ENCODE measurements at places on chromosomes 5 and 9.

- DNase-seq, result no peak
These were observed 203.7 kb downstream of the NXNL2 start for GRCh38 chr9:88738709-88739108.

GRCh38 chr9:1331546-1332038 is 281.4 kb downstream of the DMRT2 start:
- DNase-seq, result no peak

GRCh38 chr5:56422076-56422762 is 189.1 kb upstream of the ANKRD55 start:
- no peak for DNase-seq

DNA sequence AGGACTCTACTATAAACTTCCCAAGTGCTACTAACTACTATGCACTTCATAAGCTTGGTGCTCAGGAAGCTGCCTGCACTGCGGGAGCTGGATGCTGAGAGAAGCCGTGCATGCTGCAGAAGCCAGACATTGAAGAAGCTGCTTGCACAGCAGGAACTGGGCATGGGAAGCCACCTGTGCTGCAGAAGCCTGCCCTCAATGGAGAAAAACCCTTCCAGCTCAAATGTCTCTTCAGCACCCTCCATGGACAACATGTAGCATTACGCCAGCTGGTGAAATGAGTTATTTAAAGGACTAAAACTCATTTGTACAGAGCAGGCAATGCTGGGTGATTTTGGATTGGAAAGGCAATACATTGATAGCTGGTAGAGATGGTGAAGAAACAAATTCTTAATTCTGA is 247.2 kb downstream of the KIF4B start:
- DNase-seq, result no peak

- DNase-seq, result no peak
These were observed 51.7 kb downstream of the LPAR1 start for GRCh38 chr9:110986529-110986928.

DNA sequence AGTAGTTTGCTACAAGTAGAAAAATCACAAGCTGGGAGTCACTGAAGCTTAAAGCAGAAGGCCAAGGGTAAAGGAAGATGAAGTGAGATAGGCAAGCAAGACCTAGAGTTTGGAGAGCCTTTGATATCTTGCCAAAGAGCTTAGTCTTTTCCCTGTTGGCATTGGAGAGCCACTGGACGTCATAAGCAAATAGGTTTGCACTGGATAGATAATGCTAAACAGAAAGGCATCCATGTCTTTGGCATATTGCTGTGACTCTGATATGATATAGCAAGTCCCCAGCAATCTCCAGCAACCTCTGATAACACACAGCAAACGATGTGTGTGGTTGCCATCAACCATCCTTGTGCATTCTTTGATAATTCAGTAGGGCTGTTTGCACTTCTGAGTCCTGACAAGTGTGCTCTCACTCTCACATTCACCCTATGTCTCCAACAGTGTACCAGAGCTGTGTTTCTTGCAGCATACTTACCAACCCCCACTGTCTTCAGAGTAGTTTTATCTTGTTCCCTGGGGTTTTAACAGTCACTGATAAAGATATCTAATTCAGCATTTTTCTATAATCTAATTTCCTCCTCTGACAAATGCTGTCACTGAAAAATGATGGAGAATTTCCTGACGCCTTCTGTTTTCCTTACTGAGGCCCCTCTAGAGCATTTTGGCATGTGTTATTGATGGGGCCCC is 16.9 kb upstream of the FREM1 start:
- DNase-seq, result no peak

GRCh38 chr5:43358301-43358700 is 45.1 kb upstream of the HMGCS1 start:
- DNase-seq, result no peak

DNA sequence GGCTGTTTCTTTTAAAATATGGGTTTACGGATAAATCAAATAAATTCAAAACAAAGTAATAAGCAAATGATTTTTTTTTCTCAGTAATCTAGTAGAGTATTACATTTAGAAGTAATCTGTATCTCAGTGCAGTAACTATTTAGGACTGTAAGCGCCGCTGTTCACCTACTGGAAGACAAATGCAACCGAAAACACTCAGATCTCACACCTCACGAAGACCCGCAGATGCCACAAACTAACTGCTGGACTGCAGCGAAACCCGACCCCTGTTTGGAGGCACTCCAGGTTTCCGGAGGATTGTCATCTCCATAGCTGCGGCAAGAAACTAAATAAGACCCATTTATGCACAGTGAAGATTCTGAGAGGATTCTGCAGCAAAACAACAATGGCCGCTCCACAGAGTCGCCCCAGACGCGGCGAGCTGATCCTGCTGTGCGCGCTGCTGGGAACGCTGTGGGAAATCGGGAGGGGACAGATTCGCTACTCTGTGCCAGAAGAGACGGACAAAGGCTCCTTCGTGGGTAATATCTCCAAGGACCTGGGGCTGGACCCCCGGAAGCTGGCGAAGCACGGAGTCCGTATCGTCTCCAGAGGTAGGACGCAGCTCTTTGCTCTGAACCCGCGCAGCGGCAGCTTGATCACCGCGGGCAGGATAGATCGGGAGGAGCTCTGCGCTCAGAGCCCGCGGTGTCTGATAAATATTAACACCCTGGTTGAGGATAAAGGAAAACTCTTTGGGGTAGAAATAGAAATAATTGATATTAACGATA is at the start of gene PCDHGA8:
TSS of gene PCDHGA8 (plus strand) at position 205 of the 770 bp plus-strand sequence. CDS start at position 386, 181 bp downstream.
- DNase-seq, result no peak

DNA sequence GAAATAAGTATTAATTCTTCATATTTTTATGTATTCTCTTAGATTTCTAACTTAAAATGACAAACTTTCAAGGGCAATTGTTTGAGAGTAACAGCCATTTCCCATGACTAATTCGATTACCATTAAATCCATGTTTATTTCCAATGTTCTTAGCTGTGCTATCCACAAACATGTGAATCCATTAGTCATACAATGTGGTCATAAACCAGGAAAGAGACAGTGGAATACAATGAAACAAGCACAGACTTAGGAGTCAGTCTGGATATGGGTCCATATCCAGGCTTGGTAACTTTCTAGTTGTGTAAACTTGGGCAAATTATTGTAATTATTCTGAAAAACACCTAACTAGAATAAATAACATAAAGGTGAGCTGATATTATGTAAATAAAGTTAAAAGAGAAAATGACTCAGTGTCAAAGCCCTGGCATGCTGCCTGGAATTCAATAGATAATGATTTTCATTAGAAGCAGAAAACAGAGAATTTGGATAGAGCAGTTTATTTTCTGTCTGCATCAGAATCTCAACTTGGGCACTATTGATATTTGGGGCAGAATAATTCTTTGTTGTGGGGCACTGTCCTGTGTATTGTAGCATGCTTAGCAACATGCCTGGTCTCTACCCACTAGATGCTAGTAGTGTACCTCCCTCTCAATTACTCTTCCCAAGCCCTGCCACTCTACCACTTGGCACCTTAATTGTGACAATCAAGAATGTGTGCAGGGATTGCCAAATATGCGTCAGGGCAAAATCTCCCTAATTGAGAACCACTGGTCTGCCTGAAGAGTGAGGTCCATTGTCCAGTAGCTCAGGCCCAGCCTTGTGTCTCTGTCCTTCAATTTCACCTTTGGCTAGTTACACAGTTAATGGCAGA is 44.7 kb upstream of the SLC27A6 start:
- no peak for DNase-seq

DNA sequence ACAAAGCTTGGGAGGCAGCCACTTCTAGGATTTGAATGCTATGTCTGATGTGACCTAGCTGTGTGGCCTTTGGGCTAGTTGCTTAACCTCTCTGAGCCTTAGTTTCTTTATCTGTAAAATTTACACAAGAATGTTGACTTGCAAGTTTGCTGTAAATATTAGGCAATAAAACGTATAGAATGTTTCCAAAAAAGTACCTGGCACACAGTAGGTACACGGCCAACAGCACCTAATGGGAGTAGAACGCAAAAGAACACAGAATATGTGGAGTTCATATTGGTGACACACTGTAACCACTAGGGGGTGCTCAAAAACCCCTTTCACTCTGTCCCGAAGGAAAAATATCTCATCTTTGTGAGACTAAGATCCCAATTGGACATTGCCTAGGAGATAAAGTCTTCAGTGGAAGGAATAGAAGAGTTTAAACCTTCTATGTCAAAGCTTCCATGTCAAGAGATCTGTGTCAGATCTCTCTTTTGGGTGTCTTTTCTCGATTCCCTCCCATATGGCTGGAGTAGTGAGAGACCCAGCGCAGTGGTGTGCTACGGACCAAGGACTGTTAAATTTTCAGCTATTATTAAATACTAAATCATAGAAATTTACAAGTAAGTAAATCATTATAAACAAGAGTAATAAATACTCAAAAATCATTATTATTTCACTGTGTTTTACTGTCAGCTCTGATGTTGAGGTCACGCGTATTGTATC is 145.4 kb upstream of the RAD23B start:
- no peak for DNase-seq

DNA sequence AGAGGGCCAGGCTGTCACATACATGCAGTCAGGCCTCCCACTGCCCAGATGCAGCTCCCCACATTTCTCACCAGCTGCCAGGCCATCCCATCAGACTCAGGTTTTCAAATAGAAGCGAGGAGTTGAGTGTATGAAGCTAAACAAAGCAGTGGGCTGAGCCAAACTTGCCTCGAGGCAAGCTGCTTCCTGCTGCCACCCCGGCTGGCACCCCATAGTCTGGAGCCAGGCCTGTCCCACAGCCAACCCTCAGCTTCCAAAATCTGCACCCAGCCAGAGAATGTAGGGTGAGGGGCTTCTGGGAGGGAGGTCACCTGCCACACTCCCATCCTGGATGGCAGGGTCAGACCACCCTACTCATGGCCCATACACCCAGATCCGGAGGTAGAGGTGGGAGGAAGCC is 22.3 kb upstream of the ALDH1B1 start:
- no peak for DNase-seq

DNA sequence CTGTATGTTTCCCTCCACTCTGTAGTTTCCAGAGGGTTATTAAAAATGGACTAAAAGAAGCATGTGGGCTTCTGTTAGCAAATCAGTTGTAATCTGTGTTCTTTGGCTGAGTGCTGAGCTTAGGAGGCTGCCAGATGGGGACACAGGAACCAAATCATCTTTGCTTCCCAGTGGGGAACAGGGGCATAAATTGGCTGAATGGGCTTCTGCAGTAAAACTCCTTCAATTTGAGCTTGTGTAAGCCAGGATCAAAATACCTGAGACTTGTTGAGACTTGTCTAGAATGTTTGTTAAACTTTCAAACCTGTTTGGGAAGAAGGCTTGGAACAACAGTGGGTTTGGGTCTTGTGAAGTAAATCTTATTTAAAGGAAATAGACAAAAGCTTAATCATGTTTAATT is 32.2 kb upstream of the TNFAIP8 start:
- no peak for DNase-seq

DNA sequence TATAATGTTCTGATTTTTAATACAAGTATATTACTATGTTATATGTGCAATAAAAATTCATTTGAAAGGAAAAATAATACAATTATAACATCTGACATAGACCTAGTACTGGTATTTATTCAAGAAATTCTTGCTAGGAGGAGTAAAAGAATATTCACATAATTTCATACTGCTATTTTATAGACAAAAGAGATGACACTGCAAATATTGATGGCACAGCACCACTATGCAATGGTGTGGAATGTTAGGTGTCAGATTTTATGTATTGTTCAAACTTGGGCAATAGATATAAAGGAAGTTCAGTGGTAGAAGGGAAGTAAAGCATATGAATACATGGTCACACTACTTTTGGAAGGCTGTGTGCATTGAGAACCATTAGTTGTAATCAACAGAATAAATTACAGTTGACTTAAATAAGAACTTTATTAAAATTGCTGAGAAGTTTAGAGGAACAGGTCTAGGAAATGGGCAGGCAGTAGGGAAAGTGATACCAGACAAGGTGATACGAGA is 143.9 kb downstream of the OR2K2 start:
- no peak for DNase-seq

- DNase-seq, result no peak
These were observed 191.9 kb upstream of the PUM3 start for GRCh38 chr9:3035579-3036332.

DNA sequence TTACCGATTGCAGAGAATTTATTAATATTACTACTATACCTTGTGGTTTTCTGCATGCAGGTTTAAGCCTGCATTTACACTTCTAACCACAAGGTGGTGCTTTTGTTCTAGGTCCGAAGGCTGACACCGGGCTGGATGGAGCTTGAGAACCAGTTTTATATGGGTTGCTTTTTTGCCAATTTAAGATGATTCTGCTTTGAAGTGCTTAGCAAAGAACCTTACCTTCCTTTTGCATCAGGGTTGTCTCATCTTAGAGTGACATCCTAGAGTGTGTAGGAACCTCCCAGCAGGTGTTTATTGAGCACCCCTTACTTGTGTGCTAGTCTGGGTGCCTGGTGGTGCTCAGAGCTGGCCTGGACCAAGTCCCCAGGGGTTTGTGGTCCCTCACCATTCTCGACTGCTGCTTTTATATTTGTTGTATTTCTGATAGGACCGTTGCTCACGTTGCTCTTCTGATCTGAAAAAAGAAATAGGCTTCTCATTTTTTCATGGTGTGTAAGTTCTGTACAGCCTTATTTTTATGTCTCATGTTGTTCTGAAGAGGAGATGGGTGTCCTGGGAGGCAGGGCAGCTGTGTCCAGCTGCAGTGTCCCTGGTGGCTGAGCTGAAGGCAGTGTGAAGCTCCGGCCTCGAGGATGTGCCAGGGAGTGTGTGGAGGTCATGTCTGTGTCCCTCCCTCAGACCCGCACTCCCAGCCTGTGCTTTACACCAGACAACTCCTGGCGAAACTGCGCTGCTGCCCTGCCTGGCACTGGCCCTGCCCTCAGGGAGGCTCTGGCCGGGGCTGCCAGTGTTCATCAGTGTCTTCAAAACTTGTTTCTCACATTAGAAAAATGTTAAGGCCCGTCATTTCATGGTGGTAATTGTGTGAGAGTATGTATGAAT is 54.3 kb downstream of the EHMT1 start:
- peak; percentile 28 for DNase-seq
